Stimulated activated CD8-positive, alpha-beta memory T cell treated with anti-CD3 and anti-CD28 coated beads, Interleukin-7, amount 100 ng/mL, for 24 hours (primary cell): ENCODE measurements at places on chromosomes 12 and 14.

DNA sequence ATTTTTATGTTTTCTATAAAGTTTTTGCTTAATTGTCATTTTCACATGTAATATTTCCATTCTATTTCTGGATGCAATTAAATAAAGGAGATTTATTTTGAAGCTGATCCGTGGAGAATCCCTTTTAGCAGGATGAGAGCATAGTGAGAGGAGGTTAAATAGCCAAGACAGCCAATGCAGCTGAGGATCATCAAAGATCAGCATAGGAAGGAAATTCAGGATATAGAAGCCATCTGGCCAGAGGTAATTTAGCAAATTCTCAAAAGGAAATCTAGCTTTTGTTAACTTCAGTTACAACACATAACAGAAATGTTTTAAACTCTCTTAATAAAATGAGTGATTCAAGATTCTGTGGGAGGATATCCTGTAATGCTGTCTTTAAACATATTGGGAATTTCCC, 122.8 kb upstream of the PDE3A start:
- DNase-seq = no peak

GRCh38 chr12:123101526-123101925, 49.4 kb downstream of the PITPNM2 start:
- DNase-seq = no peak

- DNase-seq = no peak
These were observed 19.6 kb upstream of the CHGA start for GRCh38 chr14:92903359-92903758.

- no peak for DNase-seq
These were observed 157.5 kb upstream of the HIF1A start for GRCh38 chr14:61537563-61538463.

- no peak for DNase-seq
These were observed 60.6 kb downstream of the GUCY2C start for GRCh38 chr12:14635776-14636175.

GRCh38 chr12:75446857-75447256, 33.7 kb upstream of the GLIPR1 start:
- DNase-seq = no peak

DNA sequence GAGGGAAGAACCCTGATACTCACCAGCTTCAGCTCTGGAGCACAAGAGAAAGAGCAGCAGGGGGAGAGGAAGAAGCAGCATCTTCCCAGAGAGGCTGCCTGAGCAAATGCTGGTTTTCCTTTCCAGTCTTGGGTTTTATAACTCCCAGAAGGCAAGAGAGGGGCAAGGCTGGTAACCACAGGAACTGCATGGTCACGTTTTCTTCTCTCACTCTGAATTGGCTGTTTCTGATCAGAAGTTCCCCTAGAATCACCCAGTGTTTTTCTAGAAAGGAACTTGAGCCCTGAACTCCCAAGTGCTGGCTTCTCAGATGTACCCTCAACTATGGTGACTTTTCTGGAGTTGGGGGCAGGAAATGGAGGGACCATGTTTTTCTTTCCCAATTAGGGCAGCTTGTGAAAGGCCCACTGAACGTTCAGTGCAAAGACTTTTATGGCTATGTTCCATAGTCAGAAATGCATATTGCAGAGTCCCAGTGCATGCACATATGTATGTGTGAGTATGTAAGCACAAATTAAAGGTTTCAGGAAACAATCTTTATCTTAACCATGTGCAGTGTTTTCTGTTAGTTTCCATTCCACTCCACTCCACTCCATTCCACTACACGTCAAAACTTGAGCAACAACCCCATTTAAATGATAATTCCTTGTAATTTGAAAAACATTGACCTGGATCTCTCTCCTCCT, at the start of gene CMA1:
Gene CMA1, minus strand, starts transcription at position 111 of the 686 bp plus-strand sequence. Its CDS starts 30 bp downstream, at position 81.
- no peak for DNase-seq

GRCh38 chr14:54893151-54893760, 9.4 kb downstream of the GCH1 start:
- no peak for DNase-seq

DNA sequence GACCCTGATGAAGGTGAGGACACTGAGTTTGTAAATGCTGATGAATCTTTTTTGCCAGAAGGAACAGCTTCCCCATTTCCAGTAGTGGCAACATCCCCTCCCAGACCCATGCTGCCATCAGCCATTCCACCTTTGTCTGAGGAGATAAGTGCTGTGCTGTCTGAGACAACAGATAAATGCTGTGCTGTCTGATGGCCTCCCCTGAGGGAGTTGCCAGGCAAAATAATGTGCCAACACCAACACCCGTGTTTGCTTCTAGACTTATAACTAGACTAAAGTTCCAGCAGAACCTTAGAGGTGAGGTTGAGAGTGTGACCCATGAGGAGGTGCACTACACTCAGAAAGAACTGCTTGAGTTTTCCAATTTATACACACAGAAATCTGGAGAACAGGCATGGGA, 349.5 kb downstream of the C12orf75 start:
- no peak for DNase-seq

DNA sequence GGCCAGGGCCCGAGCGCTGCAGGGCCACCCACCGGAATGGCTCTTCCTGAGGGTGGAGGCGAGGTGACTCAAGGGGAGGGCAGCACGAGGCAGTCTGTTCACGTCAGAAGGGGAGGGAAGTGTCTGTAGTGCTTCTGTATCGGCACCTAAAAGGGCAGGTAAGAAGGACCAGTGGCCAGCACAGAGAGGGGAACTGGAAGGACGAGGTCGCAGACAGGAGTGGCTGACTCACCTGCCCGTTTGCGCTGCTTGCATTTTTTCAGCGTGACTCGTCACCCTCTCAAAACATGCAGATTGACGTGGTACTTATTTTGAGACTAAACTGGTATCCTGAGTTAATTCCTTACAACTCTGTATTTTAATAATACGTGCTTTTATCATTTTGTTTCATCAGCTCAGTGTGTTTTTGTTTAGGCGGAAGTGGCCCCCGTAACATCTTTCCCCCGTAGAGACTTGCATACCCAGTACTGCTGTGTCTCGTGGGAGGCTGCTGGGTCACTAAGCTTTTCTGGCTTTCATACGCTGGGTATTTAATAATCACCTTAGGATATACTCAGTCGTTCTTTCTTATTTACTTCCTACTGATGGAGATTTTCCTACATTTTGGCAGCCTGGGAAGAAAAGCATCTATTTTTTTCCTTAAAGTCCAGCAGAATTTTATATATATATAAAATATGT, 26.4 kb downstream of the SFSWAP start:
- DNase-seq = no peak

DNA sequence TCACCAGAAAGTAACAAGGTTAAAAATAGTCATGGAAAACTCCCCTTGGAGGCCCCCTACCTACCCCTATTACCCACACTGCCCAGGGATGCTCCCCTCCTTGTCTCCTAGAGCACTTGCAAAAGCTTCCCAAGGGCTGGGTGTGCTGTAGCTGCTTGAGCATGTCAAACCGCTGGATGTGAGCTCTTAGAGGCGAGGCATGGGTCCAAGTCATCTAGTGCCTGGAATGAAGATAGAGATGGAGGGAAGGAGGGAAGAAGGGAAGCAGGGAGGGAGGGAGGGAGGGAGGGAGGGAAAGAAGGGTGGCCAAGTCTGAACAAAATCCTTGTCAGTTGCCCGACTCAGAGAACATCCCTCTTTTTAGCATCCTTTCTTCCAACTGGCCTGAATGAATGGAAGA, 43.1 kb downstream of the LTBP2 start:
- no peak for DNase-seq

DNA sequence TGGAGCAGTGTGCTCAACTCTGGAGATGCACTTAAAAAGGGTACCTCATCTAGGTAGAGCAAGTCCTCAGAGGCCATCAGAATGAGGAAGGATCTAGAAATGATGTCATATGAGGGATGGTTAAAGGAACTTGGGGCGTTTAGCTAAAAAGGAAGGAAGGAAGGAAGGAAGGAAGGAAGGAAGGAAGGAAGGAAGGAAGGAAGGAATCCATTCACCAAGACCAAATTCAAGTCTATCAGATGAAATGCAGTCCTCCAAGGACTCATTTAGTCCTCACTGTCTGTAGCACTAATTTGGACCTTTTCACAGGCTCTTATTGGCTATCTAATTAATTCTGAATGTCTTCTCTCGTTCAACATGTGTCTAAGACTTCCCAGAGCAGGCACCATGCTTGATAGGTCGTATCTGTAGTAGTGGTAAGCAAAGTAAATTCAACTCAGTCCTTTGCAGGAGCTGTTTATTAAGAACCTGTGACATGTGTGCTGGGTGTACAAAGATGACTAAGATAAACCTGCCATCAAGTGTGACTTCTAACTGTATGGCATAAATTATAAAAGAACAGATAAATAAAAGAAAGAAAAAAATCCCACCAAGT, 63.5 kb downstream of the LLPH start:
- no peak for DNase-seq

- no peak for DNase-seq
These were observed 17.2 kb downstream of the REM2 start for GRCh38 chr14:22900081-22900799.

- no peak for DNase-seq
These were observed 46.9 kb upstream of the CAND1 start for GRCh38 chr12:67222302-67222701.

DNA sequence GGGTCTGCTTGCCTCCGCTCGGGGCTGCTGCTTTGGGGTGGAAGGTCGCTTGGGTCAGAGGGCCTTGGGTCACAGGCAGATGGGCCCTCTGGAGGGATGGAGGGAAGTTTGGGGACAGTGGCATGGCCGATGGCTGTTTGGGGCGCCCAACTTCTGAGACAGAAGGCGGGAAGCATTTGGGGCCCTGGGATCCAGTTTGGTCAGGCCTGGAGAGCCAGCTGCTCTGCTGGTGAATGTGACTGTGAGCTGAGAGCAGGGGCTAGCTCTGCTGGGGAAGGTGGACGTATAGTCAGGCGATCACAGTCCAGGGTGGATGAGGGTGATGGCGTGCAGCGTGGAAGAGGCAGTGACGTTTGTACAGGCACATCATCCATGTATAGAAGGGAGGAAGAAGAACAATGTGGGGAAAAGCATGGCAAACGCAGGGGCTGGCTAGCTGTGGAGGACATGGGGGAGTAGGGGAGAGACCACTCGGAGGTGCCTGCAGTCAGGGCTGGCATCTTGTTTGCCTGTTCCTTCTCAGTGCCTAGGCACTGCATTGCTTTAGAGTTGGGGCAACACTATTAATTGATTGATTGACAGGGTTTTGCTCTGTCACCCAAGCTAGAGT, 57.5 kb downstream of the TSPAN9 start:
- DNase-seq = no peak
